ENCODE measurements at places on chromosomes 7 and 10. TPM values are rescaled to one million over a fixed set of nuclear protein-coding genes. Genes with fewer than 3 reads are reported as not detected.

IL15RA gene
- 0.72 TPM for polyA plus RNA-seq

AKR1C4 gene
- 0.37 TPM for polyA plus RNA-seq

EN2 gene
- polyA plus RNA-seq, result 0.54 TPM

HTRA1 gene
- 31.9 TPM for polyA plus RNA-seq

COBL gene
- polyA plus RNA-seq, result 1.5 TPM

KAZALD1 gene
- 2.9 TPM for polyA plus RNA-seq
